ENCODE measurements at places on chromosomes 16 and 17. TPM values are rescaled to one million over a fixed set of nuclear protein-coding genes. Genes with fewer than 3 reads are reported as not detected.

DNA sequence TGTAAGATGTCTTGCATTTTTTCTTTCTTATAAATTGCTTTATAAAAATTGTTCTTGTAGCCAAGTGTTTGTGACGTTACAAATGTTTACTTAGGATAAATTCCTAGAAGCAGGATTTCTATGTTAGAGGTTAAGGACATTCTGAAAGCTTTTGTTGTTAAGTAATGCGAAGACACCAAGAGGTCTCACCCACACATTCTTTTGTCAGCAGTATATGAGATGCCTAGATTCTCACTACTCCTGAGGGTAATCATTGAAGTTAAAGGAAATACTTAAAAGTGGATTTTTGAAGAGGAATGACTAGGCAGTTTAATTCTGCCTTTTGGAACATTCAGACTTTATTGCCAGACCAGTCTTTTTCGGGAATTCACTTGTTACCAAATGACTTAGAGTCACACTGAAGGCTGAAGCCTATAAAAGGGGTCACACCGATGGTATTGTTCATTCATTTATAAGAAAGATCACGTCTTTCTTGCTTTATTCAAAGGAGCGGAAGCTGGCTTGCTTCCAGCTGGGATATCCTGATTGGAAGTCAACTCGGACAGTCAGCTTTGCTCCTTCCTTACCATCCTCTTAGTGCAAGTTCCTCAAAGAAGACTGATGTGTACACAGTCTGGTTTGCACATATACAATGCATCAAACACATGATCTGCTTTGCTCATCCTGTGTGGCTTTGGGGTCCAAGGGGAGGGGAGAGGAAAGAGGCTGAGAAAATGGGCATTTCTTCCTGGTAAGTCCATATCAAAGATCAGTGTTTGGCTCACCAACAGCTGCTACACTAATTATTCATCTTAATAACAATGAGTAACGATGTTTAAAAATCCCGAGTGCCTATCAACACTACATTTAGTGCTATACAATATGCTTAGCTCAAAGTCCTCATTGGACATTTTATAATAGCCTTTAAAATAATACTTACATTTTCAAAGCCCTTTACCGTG, 160.0 kb downstream of the MAP2K6 start:
- no peak for DNase-seq

DNA sequence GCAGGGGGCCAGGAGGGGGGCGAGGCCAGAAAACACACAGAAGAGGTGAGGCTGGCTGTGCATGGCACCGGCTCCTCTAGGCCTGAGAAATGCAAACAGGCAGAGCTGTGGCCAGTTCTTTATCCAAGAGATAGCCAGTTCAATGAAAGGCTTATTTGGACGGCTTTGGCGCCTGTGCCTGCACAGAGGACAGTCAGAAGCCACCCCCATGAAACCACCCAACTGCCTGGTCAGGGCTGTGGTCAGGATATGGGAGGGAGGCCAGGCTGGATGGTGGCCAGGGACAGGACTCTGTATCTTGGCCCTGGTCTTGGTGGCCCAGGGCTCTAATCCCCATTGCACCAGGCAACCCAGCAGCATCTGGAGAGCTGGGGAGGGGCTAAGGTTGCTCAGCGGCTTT, 24.5 kb upstream of the GPRC5C start:
- no peak for DNase-seq

DNA sequence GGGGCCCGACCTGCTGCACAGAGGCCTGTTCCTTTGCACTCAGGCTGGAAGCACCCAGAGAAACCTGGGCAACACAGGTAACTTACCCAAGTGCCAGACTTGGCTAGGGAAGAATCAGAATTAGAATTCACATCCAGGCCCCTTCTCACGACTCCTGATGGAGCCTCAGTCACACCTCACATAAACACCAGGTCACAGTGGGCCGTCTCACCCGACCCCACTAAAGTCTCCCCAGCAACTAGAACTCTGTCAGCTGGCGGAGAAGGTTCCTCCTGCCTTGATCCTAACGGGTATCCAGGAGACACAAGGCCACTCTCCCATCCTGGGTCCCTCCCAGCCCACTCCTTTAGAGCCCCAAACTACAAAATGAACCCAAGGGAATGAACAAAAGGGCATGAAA, 6.4 kb downstream of the TK2 start:
- DNase-seq = no peak

OR4D1 gene
- not detected for total RNA-seq
